Stimulated activated CD8-positive, alpha-beta memory T cell treated with anti-CD3 and anti-CD28 coated beads, Interleukin-2, amount 100 ng/mL, for 48 hours (primary cell): ENCODE measurements at places on chromosomes 6 and 20.

GRCh38 chr6:138250053-138250452 is 31.8 kb upstream of the PBOV1 start:
- no peak for DNase-seq

GRCh38 chr6:87687296-87687695 is 14.7 kb downstream of the AKIRIN2 start:
- no peak for DNase-seq

- no peak for DNase-seq
Observed at GRCh38 chr20:48060841-48061720, 275.8 kb upstream of the SULF2 start.

GRCh38 chr20:49529470-49529869 is 38.5 kb downstream of the PTGIS start:
- no peak for DNase-seq

GRCh38 chr6:151409260-151409659 is 17.9 kb upstream of the ZBTB2 start:
- DNase-seq: no peak

DNA sequence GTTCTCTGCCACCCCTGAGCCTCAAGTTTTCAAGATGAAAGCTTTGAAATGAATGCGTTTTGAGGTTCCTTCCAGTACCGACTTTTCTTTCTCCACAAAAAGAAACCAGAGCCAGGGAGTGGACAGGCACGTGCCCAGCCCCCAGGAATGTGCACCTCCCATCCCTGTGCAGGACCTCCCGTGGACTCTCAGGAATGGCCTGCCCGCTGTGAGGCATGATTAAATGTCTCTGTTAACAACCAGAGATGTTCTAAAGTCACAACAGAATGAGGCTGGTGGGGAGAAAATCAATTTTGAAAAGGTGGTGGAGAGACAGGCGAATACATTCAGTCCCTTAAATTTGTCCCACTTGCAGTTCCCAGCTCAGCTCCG is 1.5 kb downstream of the TGM3 start:
- DNase-seq: no peak

- no peak for DNase-seq
Observed at GRCh38 chr20:33554914-33555420, 65.1 kb downstream of the CBFA2T2 start.

DNA sequence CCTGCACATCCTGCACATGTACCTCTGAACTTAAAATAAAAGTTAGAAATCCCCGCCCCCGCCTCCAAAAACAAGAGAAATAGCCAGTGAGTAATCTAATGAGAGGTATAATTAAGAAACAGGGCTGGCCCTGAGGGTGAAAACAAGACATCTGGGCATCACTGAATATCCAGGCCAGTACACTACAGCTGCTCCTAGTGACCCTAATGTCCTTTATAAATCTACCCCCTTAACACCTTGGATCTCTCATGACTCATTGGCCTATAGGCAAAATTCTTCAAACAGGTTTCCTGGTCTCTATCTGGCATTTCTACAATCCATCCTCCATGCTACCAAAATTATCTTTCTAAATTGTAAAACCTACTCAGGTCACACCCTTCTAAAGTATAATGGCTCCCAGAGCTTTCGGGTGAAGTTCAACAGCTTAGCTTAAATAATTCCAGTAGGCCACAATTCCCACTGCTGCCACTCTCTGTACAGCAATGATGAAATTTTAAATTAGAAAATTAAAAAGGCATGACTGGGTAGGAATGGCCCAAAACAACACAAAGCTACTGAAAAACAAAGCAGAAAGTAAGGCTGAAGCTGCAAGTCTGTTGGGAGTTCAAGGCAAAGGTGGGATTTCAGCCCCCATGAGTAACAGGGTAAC is 260.9 kb downstream of the GMDS start:
- no peak for DNase-seq

GRCh38 chr6:156582509-156582992 is 194.6 kb upstream of the ARID1B start:
- no peak for DNase-seq

DNA sequence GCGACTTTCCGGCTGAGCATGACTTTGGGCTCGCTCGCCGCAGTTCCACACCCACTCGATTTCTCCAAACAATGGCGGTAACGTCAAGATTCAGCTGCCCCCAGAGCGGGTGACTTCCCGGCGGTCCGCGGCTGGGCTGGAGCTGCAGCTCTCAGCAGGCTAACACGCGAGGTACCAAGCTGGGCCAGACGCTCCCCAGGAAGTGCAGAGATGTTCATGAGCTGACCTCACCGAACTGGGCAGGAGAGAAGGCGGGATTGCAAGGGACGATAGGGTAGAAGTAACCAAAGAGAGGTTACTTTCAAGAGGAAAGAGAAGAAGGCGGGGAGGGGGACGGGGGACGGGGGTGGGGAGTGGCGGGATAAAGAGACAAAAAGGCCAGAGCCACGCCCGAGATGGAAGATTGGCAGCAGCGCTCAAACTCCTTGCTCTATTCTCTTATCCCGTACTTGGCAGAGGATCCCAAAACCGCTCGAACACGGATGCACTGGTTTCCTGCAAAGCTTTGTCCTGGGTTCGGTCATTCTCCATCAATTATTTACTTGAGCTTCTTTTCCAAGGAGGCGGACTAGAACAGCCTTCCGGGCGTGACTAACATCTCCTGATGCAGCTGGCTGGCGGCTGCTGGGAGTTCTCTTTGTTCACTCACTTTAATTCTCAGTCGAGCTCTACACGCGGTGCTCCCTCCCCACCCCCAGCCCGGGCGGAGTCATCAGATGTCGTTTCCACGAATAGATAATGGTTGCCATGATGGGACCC is at the start of gene MTCL3:
Gene MTCL3, minus strand, starts transcription at position 626 of the 759 bp plus-strand sequence.
- peak; percentile 48 for DNase-seq

- no peak for DNase-seq
Observed at GRCh38 chr20:22949331-22950109, 85.6 kb upstream of the SSTR4 start.

- no peak for DNase-seq
Observed at GRCh38 chr6:121297694-121298093, 36.6 kb downstream of the TBC1D32 start.

DNA sequence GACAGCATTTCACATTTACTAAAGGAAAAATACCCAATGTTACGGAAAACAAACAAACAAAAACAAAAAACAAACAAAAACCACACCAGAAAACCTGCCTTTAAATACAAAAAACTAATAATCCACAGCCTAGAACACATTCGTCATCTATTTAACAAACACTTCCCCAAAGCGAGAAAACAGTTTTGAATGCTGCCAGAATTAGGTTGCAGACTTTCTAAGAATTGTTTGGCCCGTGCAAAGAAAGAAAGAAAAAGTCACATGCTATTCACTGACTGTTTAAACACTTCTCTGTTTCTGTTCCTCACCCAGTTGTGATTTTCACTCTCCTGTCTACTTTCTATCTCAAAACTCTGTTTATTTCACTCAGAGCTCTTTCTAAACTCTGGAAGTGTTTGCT is 52.5 kb downstream of the BCAS1 start:
- no peak for DNase-seq

GRCh38 chr20:45366631-45367030 is 3.7 kb downstream of the SYS1 start:
- no peak for DNase-seq

DNA sequence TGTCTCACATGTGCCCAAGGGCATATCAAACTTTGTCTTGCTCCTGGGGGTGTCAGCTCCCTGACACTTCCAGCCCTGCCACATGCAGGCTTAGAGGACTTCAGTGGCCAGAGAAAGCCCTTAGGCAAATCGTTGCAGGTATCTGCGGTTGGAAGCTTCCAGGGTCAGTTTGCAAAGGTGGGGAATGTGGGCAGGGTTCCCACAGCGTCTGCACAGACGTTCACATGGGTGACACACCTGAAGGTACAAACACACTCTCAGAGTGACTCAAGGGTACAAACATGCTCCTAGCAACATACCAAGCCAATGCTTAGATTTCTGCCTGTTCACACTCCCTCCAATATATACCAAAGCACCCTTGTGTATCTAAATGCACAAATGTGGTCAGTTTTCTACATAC is 30.0 kb downstream of the VSTM2L start:
- DNase-seq: no peak

- no peak for DNase-seq
Observed at GRCh38 chr6:12927746-12928145, 211.2 kb downstream of the PHACTR1 start.

- peak; percentile 23 for DNase-seq
Observed at GRCh38 chr20:760751-761417, 7.4 kb downstream of the SLC52A3 start.

DNA sequence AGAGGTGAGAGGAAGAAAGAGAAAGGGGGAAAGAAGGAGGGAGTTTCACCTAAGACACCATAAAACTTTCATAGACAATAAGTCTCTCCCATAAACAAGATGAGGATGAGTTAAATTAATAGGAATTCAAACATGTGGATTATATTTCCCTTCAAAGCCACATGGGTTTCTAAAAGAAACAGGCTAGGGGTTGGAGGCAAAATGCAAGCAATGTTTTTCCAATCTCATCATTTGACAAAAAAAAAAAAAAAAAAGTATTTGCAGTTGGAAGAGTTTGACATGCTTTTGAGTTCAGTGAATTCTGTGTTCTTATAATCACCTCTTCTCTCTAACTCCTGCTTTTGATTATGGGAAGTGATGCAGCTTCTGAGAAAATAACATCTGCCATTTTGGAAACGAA is 286.5 kb upstream of the PRND start:
- no peak for DNase-seq

DNA sequence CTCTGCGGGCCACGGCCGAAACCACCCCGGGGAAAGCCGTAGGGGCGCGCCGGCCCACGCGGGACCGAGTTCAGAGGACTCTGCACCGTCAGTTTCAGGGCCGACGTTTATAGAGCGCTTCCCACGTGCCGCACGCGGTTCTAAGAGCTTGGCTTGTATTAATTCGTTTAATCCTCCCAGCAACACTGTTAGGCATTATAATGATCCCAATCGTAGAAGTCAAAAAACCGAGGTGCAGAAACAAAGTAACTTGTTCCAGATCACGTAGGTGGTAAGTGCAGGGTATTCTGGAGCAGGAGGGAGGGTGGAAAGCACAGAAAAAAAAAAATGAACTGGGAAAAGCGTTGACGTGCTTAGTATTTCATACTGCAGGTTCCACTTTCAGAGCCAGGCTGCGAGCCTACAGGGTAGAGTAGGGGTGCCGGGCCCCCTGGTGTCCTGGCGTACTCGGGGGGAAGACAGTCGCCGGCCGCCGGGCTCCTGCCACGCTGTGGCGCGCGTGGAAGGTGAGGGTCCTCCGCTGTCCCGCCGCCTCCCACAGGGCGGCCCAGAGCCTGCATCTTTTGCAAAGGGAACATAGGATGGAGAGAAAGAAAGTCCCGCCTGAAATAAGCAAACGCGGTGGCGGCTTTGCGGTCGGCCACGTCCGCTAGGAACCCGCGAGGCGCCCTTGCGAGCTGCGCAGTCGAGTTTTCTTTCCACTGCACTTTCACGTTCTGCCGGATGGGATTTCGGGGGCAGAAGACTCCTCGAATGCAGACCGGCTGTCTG is 10.2 kb upstream of the FOXF2 start:
- no peak for DNase-seq

- DNase-seq: peak; percentile 81
Observed at GRCh38 chr6:31660381-31661261, at the start of gene C6orf47. Gene C6orf47, minus strand, starts transcription at chr6:31660778. Its CDS starts 831 bp downstream, at chr6:31659947.

DNA sequence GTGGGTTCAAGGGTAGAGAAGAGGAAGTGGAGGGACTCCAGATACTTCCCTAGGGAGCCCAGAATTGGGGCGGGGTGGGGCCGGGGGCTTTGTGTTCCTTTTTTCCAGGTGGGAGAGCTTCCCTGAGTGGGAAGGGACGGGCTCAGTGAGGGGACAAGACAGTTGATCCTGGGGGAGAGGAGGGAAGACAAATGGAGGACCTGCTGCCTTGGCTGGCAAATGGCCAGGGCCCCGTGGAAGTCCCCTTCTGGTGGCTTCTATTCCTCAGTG is 2.6 kb downstream of the CTSZ start:
- DNase-seq: no peak

- no peak for DNase-seq
Observed at GRCh38 chr6:169905041-169905807, 153.8 kb downstream of the ERMARD start.

DNA sequence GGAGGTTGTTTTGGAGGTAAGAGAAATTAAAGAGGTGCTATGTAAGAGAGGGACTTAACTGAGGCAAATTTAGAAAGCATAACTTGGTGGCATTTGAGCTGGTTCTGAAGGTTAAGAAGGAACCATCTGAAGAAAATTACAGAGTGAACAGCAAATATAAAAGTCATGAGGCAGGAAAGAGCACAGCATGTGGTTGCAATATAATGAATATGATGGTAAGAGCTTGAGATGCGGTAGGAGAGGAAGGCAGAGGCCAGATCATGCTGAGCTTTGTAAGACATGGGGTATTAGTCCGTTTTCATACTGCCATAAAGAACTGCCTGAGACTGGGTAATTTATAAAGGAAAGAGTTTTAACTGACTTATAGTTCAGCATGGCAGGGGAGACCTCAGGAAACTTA is 279.1 kb downstream of the UTRN start:
- DNase-seq: no peak

- DNase-seq: no peak
Observed at GRCh38 chr20:33566781-33567603, 77.1 kb downstream of the CBFA2T2 start.

GRCh38 chr20:21183722-21184121 is 57.8 kb downstream of the KIZ start:
- no peak for DNase-seq

DNA sequence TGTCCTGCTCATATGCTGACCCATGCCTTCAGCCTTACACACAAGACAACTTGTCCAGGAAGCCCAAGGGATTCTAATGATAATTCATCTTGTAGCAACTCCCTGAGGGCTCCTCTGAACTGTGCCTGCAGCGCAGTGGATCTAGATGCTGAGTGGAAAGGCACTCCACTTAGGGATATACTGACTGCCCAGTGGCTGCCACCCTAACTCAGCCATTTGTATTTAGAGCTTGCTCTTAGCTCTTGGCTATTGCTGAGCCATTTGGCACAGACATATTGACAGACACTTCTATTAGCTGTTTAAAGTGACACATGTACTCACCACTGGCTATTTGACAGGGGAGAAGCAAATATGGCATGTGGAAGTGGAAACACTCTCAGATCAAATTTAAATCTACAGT is 278.3 kb upstream of the SGK1 start:
- no peak for DNase-seq
